ENCODE measurements at places on chromosomes 3 and 15.
A peak's percentile ranks its signal among the peaks of the same experiment; 100 is the strongest.

DNA sequence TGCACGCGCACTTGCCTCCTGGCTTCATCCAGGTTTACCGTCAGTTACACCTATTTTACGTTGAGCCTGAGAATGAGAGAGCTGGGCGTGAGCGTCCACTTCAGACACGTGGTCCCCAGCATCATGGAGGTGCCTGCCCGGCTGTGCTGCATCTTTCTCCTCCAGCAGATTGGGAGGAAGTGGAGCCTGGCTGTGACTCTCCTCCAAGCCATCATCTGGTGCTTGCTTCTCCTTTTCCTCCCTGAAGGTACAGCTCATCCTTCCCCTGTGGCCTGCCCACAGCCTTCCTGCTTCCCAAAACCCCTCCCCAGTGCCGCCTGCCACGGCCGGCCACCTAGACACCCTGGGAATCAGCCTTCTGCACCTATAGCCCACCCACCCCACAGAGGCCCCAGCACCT, 31.6 kb downstream of the SLC22A14 start:
- DNase-seq: no peak

GRCh38 chr3:177824190-177824786, 627.0 kb upstream of the TBL1XR1 start:
- no peak for DNase-seq

DNA sequence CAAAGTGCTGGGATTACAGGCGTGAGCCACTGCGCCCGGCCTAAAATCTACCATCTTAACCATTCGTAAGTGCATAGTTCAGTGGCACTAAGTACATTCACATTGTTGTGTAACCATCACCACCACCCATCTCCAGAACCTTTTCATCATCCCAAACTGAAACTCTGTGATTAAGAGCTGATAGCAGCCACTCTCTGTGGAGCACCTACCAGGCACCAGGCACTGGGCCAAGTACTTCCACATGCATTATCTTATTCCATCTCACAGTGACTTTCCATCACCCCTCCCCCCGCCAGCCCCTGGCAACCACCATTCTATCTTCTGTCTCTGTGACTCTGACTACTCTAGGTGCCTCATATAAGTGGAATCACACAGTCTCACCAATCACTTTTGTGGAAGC, 2.3 kb upstream of the INSYN1 start:
- DNase-seq: no peak

DNA sequence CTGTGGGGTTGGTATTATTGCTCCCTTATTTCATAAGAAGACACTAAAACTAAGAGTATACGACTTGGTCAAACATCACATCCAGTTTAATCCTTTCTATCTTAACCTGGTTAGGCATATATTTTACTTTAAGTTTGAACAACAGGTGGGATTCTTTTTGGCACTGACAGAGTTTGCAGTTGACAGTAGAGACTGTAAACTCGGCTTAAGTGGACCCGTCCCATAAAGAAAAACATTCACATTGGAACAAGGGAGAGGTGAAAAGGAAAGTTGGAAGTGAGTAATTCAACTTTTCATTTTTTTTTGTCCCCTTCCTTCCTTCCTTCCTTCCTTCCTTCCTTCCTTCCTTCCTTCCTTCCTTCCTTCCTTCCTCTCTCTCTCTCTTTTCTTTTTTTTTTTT, 355.4 kb downstream of the LPP start:
- DNase-seq: no peak

GRCh38 chr3:118476885-118477618, 557.6 kb downstream of the IGSF11 start:
- DNase-seq: no peak

GRCh38 chr15:93026380-93026817, 62.6 kb downstream of the RGMA start:
- DNase-seq: no peak

DNA sequence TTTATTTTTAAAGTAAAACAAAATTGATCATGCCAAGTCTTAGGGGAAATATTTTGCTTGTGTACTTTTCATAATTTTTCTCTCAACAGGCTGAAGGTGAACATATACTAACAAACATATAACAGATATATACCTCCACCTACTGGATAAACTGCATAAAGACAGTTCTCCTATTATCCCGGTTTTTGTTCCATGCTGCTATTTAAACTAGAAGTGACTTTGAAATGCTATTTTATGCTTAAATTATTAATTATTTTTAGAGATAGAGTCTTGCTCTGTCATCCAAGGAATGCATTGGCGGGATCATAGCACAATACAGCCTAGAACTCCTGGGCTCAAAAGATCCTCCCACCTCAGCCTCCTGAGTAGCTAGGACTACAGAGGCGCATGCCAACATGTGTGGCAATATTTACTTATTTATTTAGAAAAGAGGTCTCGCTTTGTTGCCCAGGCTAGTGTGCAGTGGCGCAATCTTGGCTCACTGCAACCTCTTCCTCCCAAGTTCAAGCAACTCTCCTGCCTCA, 49.8 kb downstream of the ST3GAL6 start:
- no peak for DNase-seq

GRCh38 chr3:139319428-139320402, 24.1 kb upstream of the MRPS22 start:
- no peak for DNase-seq

- DNase-seq: no peak
Measured at GRCh38 chr3:157110761-157111278, 49.1 kb downstream of the CCNL1 start.

DNA sequence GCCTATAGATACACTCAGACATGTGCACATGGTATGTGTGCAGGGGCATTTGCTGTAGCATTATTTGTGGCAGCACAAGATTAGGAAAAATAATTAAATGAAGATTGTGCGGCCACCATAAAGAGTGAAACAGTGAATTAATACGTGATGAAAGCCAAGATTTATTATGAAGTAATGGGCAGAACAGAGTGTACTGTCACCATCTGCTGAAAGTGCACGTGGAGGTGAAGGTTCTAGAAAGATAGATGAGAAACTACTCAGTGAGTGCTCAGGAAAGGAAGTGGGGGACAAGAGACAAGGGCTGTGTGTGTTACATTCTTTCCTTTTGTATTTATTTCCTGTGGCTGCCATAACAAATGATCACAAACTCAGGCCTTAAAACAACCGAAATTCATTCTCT, 246.1 kb upstream of the ATP10A start:
- DNase-seq: no peak

GRCh38 chr3:192917028-192917403, 640 bp downstream of the MB21D2 start:
- DNase-seq: peak; percentile 42

DNA sequence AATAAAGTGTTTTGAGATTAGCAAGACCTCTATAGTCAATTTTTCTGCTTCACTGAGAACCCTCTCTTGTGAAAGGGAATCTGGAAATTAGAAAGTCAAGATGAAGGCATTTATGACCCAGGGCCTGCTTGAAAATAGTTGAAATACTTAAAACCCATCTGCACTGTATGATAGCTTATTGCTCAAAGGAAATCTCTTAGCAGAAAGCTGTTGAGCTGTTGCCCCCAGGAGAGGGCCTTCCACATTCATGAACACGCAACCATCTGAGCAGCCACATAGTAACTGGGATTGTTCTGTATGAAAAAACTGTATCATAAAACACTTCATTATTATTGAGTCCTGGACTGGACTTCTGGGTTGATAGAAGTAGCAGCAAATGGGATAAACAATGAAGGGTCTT, 106.4 kb upstream of the PTX3 start:
- no peak for DNase-seq

DNA sequence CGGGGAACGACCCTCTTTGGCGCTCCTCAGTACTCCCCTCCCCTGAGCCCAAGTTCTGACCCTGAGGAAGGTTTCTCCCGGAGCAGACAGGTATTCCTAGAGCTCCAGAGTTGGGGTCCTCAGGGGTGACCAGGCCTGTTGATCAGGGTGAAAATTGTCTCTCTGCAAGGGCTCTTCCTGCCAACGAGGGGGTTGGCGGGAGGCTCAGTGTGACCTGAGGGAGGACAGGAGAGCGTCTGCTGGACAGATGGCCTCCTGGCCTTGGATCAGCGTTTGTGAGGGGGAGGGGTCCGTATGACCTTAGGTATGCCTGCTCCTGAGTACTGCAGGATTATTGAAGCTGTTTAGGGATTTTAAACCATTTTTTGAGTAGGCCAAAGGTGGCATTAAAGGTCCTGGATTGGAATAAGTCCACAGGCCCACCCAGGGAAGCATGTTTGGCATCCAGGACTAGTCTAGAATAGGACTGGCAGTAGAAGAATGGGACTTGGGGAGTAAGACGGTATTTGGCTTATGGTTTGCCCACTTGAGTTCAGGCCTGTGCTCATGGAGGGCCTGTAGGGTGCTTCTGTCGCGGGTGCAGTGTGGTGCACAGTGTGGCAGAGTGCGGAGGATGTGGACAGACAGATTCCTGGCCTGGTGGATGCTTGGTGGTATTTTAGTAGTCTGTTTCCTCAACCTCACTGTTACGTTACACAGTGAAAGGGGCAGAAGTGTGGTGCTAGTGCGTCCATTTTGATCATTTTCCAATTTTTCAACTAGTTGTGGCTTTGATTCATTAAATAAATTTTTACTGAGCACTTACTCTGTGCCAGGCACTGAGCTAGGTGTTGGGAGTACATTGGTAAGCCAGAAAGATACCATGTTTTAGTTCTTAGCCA, 959 bp downstream of the ZNF592 start:
- peak; percentile 59 for DNase-seq

DNA sequence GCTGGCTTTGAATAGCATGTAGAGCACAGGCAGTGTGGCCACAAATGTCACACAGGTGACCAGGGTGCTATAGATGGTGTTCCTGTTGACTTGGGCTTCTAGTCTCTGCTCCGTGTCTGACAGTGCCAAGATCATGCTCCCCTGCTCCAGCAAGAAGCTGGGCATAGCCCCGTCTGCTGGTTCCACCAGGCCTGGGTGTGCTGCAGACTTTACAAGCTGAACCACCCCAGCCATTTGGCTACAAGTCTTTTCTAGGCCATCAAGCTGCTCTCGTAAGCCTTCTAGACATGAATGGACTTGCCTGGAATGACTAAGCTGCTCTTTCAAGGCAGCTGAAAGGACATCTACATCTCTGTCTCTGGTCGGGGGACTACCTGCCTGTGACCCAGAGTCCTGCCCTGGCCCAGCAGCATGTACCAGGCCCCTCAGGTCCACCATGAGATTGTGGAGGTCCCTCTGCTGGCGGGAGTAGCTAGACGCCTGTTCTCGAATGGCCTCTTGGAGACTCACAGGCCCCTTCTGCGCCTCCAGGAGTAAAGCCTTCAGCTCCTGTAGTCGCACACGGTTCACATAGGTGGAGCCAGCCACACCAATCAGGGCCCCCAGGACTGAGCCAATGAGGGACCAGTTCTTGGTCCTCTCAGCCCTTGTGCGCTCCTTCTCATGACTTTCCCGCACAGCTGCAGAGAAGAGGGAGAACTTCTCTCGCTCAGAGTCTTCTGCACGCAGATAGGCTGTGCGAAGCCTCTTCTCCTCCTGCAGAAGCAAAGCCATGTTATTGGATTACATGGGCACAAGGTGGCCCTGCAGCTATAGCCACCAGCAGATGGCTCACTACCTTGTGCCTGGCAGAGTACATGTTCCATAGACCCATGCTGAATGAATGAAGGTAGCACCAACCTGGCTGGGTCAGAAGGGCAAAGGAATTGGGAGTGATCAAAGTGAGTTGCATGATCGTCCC, 2.8 kb upstream of the PLXNB1 start:
- no peak for DNase-seq

GRCh38 chr15:90249203-90249863, at the start of gene TTLL13:
Gene TTLL13, plus strand, starts transcription at chr15:90249556. Its CDS starts 1,075 bp downstream, at chr15:90250631.
- peak; percentile 72 for DNase-seq

DNA sequence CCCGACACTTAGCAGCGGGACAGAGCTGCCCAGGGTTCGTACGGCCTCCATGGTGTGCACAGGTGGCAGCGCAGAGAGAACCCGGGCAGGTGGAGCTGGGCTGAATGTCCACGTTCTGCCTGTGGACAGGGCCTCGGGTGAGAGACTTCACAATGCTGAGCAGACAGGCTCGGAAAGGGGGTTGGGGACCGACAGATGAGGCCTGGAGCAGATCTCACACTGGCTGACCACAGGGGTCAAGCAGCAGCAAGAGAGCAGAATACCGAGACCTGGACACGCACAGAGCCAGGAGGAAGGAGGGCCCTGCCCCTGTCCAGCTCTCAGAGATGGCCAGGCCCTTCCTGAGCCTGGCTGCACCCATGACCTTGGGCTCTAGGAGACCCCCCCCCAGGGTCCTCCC, 83.0 kb downstream of the VGLL4 start:
- no peak for DNase-seq

- no peak for DNase-seq
Measured at GRCh38 chr15:40151499-40151898, 9.4 kb upstream of the BUB1B start.

GRCh38 chr15:40335938-40336743, 4.6 kb downstream of the CCDC9B start:
- no peak for DNase-seq

GRCh38 chr3:160773722-160774121, 17.7 kb downstream of the PPM1L start:
- no peak for DNase-seq

- DNase-seq: no peak
Measured at GRCh38 chr3:37626736-37627565, 234.7 kb upstream of the CTDSPL start.

GRCh38 chr3:141419946-141420345, 51.6 kb downstream of the ZBTB38 start:
- no peak for DNase-seq

GRCh38 chr15:60585743-60586708, 107.1 kb upstream of the ICE2 start:
- DNase-seq: peak; percentile 85

Data from CD4-positive, alpha-beta T cell treated with Interleukin-12 subunit alpha and Interleukin-12 subunit beta, for 1 hour (primary cell).